T-helper 22 cell (primary cell): ENCODE measurements at places on chromosomes 6 and 20.

- no peak for DNase-seq
Measured at GRCh38 chr6:54070025-54070424, 41.2 kb upstream of the MLIP start.

GRCh38 chr6:14038467-14039437 lies 78.8 kb upstream of the CD83 start:
- DNase-seq: no peak

- DNase-seq: no peak
Measured at GRCh38 chr6:1013656-1014430, 298.1 kb upstream of the FOXQ1 start.

GRCh38 chr6:130211691-130212090 lies 11.1 kb downstream of the SAMD3 start:
- no peak for DNase-seq

DNA sequence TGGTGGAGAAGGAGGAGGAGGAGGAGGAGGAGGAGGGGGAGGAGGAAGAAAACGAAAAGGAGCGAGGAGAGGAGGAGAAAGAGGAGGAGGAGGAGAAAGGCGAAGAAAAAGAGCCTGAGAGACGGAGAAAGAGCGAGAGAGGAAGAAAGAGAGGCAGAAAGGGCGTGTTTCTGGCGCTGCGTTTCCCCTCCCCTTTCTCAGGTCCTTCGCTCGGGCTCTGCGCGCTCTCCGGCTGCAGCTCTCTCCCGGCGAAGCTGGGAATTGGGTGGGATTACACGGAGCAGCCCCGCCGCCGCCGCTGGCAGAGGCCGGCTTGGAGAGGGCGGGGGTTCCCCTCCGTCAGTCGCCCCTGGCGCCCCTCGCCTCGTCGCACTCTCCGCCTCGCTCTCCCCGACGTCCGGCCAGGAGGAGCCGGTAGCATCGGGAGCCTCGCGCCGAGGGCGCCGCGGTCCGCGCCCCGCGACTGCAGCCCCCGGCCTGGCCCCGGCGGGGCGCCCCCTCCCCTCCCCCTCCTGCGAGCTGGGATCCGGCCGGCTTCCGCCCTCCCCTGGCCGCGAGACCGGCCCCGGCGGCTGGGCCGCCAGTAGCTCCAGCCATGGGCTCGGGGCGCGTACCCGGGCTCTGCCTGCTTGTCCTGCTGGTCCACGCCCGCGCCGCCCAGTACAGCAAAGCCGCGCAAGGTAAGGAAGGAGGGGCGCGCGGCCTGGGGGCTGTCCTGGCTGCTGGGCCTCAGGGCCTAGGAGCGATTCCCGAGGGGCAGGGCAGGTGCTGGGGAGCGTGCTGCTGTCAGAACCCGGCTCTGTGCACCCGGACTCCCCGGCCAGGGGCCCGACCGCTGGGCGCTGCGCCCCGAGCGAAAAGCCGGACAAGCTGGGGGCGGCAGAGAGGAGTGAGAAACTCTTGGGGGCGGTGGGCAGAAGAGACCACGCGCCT lies at the start of gene SCUBE3:
Gene SCUBE3 (plus strand): TSS at position 133 of the 933 bp plus-strand sequence. CDS start 463 bp downstream, at position 596.
- no peak for DNase-seq

- no peak for DNase-seq
Measured at GRCh38 chr6:165204807-165205545, 104.4 kb downstream of the C6orf118 start.

DNA sequence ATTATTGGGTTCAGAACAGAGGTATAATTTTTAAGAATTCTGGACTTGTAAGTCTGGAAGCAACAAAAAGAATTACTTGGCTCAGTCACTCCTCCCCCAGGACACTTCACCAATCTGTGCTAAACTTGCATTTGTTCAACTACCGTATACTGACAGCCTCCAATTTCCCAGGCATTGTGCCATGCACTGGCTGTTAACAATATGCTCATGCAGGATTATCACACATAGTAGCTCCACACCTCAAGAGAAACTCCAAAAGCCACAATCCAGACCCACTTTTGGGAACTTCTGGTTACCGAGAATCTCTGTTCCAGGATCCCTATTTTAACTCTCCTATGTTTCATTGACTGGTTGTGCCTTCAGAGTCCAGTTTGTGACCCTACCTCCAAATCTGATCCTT lies 7.7 kb downstream of the ADGRF1 start:
- DNase-seq: no peak
